ENCODE measurements at places on chromosomes 7 and 10.

GRCh38 chr7:141463986-141464385, 87.2 kb upstream of the AGK start:
- DNase-seq, result no peak

GRCh38 chr7:83005410-83005809, 157.3 kb downstream of the PCLO start:
- DNase-seq, result no peak

- no peak for DNase-seq
These were observed 2.6 kb upstream of the BMPR1A start for GRCh38 chr10:86753638-86754434.

DNA sequence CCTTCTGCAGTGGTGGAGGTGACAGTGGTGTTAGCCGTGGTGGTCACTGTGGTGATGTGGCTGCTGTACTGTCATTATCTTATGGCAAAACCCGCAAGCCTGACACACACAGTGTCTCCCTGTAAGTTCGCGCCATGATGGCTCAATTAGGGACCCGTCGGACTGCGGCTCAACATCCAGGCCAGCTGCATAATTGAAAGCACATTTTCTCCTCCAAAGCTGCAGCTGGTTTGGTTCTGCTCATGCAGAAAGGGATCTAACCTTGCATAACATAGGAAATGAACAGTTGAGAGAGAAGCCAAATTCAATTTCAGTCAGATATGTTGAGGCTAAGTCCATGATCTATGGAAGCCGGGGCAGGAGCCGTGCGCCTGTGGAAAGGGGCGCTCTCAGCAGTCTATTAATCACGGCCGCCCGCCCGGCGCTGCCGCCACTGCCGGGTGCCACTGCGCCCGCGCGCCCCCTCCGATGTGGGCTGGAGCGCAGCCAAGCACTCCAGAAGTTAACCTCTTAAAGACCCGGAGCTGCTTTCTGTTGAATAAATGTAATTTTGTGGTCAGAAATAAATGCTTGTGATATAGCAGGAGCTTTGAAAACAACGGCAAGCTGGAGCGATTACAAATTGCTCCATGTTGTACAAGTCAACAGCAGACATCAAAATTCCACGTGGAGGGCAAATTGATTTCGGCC, 227.7 kb downstream of the CUX1 start:
- no peak for DNase-seq

DNA sequence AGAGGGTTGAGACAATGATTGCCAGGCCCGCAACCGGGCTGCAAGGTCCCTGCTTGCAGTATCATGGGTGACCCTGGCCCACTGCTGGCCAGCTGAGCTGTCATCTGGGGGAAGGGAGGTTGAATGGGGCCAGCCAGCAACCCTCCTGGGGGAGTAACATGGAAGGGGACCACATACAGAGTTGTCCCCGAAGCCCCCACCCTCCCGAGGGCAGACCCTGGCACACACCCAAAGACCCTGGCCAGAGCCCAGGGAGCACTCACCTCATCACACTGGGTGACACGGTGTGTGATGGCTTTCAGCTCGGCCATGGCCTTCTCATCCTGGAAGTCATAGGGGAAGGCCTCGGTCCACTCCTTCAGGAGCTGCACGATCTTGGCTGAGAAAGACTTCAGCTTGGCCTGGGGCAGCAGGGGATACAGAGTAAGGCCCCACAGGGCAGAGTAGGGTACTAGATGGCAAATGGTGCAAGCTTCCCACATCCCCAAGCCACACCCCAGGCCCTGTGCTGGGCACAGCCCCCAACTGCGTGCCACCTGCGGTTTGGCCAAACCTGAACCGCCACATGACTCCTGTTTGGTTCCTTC, 63.4 kb downstream of the CSGALNACT2 start:
- DNase-seq, result no peak

GRCh38 chr10:97961945-97962344, 68.5 kb downstream of the CRTAC1 start:
- no peak for DNase-seq

DNA sequence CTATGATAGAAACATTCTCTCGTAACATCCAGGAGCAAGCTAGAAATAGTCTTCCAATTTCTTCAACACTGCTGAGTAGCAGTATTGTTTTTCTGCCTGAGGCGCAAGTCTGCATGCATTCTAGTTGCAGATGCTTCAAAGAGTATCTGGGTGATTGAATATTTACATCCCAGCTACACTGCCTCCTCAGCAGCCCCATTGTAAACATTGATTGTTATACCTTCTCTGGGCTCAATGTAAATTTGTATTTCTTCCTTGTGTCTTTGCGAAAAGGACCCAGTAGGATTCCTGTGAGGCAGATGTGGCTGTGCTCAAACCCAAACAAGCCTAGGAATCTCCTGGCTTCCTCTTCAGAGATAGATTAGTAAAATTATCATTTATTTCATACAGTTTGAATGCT, 320.7 kb downstream of the CDC14C start:
- DNase-seq, result no peak

DNA sequence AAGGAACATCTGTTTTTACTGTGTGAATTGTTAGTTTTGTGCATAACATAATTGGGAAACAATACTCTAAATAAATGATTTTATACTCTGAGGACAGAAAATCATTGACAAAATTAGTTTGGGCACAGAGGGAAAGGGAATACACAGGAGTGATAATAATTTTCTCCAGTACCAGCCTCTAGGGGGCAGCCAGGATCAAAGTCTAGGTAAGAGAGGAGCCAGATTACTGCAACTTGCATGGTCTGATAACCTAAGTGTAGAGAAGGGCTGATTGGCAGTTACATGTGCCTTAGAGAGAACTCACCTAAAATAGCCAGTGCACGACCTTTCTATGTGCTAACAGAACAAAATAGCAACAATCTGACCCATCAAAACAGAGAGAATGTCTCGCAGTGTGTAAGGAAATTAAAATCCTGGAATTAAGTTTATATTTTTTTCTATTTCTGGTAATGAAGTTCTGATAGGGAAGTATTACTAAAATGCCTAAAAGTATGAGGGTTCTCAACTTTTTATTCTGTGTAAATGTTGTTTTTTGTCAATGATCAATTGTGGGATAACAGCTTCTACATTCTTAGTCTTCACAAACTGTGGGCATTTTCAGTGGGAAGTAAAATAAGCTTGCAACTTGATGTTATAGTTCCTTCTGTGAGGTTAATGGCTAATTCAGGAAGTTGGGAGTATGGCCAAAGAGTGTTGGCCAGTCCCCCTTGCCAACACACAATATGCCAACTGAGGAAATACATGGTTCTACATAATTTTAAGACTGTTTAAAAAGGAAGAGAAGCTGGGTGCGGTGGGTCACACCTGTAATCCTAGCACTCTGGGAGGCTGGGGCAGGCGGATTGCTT, 66.4 kb downstream of the EXOC6 start:
- DNase-seq, result peak; percentile 47

- DNase-seq, result no peak
These were observed 8.4 kb downstream of the USP6NL start for GRCh38 chr10:11602919-11603523.

DNA sequence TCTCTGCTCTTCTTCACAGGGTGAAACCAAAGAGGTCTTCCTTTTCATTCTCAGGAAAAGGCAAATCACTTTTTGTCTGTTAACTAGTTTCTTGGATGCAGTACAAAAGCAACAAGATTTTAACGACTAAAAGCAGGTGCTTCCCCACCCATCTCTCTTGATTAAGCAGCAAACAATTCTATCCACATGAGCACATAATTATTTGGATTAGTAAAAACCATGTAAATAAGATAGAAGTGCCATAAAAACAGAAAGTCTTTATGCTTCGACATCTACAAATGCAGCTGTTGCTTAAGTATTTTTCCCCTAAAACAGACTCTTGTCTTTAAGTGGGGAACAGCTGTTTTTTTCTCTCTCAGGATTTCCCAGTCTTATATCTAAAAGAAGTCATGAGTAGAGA, 37.4 kb downstream of the USP54 start:
- no peak for DNase-seq

GRCh38 chr7:143484119-143484518, 6.4 kb downstream of the TAS2R41 start:
- DNase-seq, result no peak

- no peak for DNase-seq
These were observed 34.6 kb downstream of the RHEB start for GRCh38 chr7:151484971-151485707.

DNA sequence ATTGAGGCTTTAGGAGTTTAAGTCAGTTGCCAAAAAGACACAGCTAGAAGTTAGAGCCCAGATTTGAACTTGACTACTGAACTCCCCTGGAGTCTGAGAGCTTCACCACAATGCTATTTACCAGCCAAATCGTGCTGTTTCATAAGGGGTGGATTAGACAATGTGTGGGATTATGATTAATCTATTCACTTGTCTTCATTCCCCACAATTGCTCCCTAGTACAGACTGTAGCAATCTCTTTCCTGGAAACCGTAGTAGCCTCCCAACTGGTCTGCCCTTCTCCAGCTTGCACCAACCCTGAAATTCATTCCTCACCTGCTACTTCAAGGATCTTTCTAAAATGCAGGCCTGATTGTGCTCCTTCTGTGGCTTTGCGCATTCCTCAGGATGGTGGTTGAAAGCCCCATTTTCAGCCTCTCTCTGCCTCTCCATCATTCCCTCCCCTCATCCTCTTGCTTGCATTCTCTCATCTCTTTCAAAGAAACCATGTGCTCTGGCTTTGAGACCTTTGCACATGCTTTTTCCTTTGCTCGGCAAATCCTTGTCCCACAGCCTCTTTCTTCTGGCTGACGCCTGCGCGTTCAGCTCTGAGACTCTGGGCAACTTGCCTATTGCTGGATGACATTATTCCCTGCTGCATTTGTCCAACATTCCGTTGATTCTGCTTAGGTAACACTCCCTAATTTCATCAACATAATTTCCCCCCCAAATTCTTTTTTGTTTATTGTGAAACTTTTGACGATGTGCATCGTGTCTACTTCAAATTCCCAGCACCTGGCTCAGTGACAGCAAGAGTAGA, 145.1 kb downstream of the ADRA2A start:
- DNase-seq, result no peak

DNA sequence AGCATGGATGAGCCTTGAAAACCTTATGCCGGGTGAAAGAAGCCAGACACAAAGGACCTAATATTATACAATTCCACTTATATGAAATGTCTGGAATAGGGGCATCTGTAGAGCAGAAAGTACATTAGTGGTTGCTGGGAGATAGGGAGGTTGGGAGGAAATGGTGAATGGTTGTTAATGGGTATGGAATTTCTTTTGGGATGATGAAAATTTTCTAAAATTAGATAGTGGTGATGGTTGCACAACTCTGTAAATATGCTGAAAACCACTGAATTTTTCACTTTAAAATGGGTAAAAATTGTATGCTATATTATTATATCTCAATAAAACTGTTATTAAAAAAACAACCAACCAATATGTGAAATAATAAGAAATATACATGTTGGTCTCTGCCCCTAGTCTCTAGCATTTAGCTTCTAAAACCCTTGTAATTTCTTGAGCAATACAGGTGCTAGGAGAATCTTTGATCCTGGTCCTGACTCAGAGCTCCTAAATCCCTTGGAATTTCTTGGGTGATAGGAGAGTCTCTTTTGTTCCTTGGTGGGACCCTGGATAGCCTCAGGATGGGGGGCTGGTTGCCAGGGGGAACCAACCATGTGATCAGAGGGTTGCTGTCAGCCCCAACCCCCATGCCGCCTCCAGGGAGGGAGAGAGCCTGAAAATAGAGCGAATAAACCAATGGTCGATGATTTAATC, 64.0 kb downstream of the TACR2 start:
- DNase-seq, result no peak

DNA sequence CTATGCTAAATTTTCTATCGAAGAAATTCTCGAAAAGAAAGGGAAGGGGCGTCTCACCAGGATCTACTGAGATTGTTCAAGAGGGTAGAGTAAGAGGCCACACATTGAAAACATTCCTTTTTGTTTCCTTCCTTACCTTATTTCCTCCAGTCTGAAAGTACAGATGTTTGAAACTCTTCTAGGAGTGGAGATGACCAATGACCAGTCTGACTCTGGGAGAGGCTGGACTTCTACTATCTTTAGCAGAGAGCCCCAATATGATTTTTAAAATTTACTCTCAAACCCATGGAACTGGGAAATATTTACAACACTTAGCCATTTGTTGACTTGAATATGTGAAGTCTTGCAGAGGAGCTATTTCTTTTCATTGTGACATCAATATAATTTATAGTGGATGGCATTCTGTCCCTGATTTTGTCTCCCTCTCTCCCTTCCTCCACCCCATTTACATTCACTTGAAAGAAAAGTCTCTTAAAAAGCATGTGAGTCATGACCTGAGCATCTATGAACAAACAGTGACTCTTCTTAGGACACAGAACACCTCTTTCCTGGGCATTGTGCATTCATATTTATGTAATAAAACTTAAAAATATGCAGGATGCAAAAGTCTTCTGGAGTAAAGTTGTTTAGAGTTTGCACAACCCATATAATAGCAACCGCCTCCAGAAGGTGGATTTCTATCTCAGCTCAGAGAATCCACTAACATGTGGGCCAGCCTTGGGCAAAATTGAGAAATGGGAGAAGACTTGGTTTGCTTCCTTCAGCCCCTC, 31.2 kb upstream of the BMPER start:
- DNase-seq, result peak; percentile 24
